ENCODE measurements at places on chromosomes 3 and 15.

DNA sequence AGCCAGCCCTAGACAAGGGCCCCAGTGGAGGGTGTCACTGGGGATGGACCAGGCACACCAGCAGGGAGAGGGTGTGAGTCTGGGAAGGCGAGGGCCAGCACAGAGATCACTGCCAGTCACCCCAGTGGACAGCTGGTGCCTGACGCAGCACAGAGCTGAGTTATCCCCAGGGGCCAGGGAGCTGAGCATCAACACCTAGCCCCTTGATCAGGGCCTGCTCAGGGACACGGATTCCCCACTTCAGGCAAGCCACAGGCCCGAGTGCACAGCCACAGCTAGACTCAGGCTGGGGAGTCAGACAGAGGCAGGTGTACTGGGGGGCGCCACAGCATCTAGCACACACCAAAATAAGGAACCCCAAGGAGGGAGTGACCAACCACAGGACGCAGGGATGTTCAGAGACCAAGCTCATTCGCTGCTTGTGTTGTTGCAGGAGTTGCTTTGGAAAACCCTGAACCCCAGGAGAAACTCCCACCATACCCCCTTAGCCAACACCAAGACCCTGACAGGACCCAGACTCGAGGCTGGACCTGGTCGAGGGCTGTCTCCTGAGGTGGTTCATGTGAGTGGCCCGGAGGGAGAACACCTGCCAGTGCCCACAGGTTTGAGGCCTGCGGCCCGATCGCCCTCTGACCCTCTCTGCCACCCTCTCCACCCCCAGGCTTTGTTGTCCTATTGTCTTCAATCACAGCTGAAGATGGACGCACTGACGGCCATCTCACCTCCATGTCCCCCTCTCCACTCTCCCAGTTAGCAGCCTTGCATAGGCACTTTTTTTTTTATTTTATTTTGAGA lies 146.8 kb downstream of the TPRA1 start:
- no peak for DNase-seq

DNA sequence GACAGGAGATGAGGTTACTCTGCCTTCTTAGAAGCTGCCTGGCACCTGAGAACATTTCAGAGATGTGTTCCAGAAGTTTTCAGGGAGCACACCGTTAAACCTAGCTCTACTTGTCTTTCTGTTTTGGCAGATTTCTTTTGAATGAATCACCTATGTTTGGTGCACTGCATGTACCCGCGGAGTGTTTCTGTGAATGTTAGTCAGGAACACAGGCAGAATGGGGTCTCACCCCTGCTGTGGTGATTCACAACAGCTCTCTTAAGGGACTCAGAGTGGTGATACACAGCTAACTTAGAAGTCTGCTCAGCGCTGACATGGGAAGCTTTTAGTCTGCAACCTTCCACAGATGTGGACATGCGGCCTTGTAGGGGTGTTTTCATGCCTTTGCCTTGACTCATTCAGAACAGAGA lies 24.0 kb downstream of the TSEN2 start:
- DNase-seq = no peak

DNA sequence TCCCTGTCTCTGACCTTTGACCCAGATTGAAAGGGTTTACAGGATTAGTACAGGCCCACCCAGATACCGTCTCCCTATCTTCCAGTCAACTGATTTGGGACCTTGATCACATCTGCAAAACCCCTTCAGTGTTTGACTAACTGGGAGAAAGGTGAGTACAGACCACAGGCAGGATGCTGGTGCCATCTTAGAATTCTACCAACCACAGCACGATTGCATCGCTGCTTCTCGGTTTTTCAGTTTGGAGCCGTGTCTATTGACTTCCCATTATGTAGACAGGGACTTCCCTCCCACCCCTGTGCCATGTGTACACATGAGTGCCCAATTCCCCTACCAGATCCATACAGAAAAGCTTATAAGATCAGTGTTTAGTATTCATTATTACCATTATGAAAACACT lies 6.6 kb upstream of the KLF13 start:
- DNase-seq = no peak

- no peak for DNase-seq
Observed at GRCh38 chr3:25287291-25287884, 140.7 kb upstream of the RARB start.

DNA sequence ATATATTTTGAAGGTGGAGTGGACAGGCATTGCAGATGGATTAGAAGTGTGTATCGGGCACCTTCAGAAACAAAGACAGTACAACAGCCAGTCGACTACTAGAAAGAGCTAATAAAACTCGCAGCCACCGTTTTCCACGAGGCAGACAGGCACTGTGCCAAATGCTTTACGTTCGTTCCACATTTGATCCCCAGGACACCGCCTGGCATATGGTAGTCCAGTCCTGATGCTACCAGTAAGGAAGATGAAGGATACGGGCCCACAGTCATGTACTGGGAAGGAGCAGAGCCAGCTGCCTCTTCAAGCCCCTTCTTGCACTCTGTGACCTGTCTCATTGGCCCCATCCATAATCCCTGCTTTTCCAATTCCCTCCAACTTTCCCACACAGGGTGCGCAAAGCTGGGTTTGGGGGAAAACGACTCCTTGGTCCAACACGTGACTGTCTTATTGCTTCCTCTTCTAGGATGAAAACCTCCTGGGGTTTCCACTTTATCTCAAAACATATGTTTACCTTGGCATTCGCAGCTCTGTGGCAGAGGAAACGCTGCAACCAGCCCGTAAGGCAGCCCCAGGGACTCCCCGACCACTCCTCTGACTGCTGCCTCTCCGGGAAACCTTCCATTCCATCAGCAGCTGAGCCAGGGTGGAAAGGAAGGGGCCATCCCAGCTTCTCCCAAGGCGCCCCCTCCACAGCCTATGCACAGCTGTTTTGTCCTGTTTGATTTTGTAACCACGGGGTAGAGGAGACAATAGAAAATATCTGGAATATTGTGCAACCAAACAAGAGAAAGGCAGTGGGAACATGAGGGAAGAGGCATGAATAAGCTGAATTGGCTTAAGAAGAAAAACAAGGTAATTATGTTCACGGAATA lies 107.4 kb downstream of the ADAMTS17 start:
- no peak for DNase-seq

GRCh38 chr3:57624801-57625200 lies 27.7 kb upstream of the ARF4 start:
- DNase-seq = no peak

DNA sequence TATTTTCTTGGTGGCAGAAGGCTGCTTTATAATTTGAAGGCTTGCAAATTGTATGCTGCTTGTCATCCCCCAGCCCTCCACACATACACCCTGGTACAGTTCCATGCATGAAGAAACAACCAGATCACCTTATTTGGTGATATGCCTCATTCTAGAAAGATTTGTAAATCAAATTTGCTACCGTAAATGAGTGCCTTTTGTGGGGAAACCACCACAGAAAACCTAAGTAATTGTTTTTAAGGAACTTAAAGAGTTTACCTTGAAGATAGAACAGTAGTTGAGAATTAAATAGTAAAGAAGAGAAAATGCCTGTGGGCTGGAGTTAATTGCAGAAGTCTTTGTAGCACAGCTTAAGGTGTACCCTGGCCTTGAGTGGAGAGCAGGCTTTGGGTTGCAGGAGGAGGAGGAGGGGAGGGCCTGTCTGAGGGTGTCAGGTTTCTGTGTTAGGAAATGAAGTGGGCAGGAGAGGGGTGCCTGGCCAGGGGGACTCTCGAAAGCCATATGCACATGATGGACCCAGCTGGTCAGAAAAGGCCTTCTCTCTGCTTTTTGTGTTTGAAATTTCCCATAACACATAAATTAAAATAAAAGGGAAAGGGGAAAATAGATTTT lies 6.9 kb downstream of the NIPA2 start:
- no peak for DNase-seq
